ENCODE measurements at places on chromosomes 11 and 22.

- DNase-seq = no peak
Measured at GRCh38 chr11:96267001-96267495, 75.9 kb downstream of the MAML2 start.

DNA sequence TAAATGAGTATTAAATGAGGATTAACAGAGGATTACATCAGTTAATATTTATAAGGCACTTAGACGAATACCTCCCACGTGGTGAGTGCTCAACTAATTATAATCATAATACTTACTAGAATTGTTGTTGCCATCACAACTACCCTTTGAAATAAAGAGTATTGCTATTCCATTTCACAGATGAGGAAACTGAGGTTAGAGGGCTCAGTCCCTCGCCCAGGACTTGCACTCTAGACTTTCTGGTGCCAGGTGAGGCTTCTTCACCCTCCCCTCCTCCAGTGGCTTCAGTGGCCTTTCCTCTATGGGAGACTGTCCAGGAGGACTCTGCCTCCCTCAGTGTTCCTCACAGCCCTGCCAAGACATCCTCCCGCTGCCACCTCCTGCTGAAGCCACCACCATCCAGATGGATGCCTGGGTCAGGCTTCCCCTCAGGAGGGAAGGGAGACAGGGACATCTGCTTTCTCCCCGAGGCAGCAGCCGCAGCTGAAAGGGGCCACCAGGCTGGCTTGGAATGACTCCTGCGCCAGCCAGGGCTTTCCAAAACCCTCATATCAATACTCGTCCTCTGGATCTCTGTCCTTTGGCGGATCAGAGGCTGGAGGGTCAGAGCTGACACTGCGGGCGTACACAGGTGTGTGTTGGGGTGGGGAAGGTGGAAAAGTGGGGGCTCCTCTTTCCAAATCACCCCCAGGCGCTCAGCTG is 580.1 kb downstream of the BUD13 start:
- DNase-seq = peak; percentile 69

GRCh38 chr11:19060629-19061028 is at the start of gene MRGPRX2:
Gene MRGPRX2 (minus strand): TSS chr11:19060717. CDS start chr11:19056402, 4,315 bp downstream.
- no peak for DNase-seq

DNA sequence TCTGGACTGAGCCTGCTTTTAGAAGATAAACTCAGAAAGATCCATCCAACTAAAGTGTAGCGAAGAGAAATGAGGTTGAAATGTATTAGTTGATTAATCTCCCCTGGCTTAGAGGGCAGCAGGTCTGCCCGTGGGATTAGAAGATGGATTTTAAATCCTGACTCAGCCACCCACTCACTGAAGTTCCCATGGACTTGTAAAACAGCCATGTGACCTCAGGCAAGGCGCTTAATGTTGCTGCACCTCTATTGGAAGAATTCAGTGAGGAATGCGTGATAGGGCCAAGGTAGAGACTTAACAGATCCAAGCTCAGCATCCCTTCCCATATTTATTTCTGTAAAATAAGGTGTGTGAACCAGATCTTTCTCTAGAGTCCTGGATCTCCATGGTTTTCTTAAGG is 45.1 kb upstream of the ELF5 start:
- DNase-seq = no peak

DNA sequence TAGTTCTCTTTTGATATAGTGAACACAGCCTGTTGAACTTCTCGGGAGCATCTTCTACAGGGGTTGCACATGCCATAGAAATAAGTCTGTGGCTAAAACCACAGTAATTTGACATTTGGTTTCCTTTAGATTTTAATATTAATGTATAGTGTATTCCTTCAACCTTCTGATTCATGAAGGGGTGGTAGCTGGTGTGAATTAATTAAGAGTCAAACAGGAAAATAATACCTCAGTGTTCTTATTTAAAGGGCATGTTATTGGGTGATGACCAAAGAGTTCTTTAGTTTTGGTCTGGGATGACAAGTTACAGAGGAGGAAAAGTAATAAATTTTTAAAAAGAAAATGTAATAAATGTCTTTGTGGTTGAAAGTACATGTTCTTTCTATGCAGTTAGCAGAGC is 86.8 kb downstream of the PDHX start:
- DNase-seq = no peak

DNA sequence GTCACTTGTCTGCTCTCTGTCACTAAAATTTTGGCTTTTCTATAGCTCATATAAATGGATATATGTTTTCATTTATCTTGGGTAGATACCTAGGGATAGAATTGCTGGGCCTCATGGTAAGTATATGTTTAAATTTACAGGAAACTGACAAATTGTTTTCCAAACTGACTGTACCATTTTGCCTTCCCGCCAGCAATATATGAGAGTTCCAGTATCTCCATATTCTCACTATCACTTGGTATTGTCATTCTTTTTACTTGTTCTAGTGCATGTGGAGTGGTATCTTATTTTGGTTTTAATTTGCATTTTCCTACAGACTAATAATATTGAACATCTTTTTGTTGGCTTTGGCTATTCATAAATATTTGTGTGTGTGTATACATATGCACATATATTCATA is 101.7 kb downstream of the TMEM135 start:
- no peak for DNase-seq

GRCh38 chr11:65444314-65445051 is 21.9 kb downstream of the NEAT1 start:
- peak; percentile 56 for DNase-seq

DNA sequence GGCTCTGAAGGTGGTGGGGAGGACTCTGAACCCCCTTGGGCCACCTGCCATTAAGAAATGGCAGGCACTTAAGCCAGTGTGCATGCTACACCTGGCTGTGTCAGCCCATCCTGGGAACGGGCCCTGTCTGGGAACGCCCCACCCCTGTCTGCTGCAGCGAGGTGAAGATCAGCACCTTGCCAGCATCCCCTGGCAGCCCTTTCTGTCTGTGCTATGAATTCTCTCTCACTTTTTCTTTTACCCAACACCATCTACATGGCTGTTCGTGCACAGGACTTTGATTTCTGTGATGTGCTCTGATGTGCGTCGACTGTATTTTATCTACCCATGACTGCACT is 452.9 kb upstream of the B3GAT1 start:
- DNase-seq = no peak

GRCh38 chr22:46578251-46578823 is 40.9 kb upstream of the CELSR1 start:
- peak; percentile 52 for DNase-seq

DNA sequence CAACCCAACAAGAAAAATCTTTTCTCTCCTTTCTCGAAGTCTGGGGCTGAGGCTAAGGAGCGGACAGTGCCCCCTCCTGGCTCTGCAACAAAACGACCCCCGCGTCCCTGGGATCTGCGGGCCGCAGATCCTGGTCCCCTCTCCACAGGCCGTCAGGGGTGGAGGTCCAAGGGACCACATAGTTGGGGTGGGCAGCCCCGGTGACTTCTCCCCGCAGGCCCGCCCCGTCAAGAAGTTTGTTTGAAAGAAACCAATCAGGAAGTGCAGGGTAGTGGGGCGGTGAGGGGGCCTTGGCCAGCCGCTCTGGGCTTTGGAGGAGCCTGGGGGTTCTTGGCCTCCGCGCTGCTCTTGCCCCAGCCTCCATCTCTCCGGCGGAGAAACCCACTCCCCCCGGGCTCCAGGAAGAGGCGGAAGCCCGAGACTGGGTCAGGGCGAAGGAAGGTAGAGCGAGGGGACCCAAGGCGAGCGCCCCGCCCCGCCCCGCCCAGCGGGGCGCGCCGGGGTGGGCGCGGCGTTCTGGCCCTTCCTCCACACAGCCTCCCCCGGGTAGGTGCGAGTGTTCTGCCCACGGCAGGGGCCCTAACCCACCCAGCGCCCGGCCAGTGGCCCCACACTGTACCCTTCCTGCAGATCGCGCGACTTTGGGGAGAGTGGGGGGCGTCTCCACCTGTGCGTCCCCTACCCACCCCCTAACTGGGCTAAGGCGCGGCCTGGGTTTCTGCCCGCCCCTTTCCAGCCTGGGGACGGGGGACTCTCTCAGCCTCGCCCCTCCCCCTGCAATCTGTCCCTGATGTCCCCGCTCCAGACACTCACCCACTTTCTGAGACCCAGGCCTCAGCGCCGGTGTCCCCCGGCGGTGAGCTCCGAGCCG is 1.3 kb downstream of the TP53I11 start:
- DNase-seq = peak; percentile 89

DNA sequence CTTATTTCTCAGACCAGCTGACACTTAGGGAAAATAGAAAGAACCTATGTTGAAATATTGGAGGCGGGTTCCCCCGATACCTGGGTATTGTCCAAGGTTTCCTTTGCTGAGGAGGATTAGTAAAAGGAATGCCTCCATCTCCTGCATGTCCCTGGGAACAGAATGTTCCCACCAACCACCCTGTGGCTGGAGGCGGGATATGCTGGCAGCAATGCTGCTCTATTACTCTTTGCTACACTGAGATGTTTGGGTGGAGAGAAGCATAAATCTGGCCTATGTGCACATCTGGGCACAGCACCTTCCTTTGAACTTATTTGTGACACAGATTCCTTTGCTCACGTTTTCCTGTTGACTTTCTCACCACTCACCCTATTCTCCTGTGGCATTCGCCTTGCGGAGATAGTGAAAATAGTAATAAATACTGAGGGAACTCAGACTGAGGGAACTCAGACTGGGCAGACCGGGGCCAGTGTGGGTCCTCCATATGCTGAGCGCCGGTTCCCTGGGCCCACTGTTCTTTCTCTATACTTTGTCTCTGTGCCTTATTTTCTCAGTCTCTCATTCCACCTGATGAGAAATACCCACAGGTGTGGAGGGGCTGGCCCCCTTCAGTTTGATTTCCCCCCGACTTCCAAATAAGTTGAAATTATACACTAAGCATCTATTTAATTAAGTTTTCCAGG is 32.1 kb downstream of the IGLL1 start:
- peak; percentile 35 for DNase-seq

- no peak for DNase-seq
Measured at GRCh38 chr22:46464296-46464695, 73.1 kb downstream of the CELSR1 start.

- DNase-seq = peak; percentile 34
Measured at GRCh38 chr22:48248901-48249455, 1486.5 kb downstream of the TBC1D22A start.

DNA sequence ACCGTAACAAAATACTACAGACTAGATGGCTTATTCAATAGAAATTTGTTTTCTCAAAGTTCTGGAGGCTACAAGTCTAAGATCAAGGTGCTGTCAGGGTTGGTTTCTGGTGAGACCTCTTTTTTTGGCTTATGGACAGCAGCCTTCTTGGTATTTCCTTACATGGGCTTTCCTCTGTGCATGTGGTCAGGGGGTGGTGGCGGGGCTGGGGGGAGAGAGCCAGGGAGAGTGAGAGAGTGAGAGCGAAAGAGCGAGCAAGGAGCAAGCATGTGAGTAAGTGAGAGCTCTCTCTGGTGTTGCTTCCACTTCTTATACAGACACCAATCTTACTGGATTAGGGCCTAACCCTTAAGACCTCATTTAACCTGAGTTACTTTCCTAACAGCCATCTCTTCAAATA is 181.5 kb downstream of the TMEM135 start:
- DNase-seq = peak; percentile 53

GRCh38 chr11:7898666-7899283 is 32.3 kb downstream of the OR10A6 start:
- DNase-seq = no peak

DNA sequence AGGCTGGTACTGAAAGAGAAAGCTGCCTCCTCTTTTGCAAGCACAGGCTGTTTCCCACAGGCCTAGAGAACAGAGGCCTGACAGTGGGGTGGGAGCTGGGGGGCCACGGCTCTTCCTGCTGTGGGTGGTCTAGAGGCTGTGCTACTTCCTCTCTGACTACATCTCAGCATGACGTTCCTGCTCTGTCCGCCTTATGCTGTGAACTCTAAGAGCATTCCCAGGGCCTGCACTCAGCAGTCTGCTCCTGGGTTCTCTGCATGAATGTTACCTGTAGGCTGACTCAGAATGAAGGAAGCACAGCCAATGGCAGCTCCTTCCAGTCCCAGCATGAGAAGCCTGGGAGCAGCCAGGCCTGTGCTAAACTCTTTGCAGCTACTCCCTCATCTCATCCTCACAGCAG is 534.3 kb downstream of the NTM start:
- DNase-seq = peak; percentile 91

GRCh38 chr11:122024278-122024677 is 91.7 kb downstream of the BLID start:
- no peak for DNase-seq

GRCh38 chr11:16969010-16969999 is 44.9 kb downstream of the PLEKHA7 start:
- no peak for DNase-seq

GRCh38 chr22:38955926-38956325 is 1.5 kb upstream of the APOBEC3A start:
- no peak for DNase-seq

GRCh38 chr11:112227471-112227870 is 1.2 kb downstream of the PTS start:
- no peak for DNase-seq

DNA sequence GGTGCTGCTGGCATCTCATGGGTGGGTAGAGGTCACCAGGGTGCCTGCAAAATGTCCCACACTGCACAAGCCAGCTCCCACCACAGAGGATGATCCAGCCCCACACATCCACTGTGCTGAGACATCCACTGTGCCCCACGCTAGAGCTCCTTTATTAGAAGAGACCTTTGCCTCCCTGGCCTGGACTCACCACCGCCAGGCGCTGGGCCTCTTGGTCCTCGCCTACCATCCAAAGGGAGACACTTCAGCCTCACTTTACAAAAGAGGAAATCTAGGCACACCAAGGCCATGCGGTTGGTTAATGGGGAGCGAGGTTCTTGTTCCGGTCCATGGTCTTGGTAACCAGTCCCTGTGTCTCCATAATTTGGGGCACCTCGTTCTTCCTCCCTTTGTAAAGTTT is 3.4 kb upstream of the ANO1 start:
- peak; percentile 37 for DNase-seq

- no peak for DNase-seq
Measured at GRCh38 chr22:35335936-35336781, 36.5 kb downstream of the TOM1 start.

GRCh38 chr11:46894506-46894905 is 23.8 kb downstream of the LRP4 start:
- DNase-seq = no peak

DNA sequence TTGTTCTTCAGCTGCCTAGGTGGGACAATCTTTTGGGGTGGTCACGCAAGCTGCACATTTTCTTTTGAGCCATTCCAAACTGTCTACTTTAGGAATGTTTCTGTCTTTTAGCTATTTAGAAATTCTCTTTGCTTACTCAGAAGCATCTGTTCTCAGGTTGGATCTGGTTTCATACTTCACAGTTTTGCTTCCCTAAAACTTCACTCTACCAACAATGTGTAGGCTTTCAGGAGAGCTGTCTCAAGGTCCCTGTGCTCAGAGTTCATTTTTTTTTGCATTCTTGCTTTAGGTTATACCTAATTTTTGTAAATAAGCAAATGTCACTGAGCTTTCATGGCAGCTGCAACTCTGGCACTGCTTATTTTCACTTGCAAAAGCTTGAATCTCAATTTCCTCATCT is 36.7 kb downstream of the CCDC90B start:
- DNase-seq = no peak

- DNase-seq = peak; percentile 70
Measured at GRCh38 chr11:13668957-13669521, 571 bp downstream of the FAR1 start.

GRCh38 chr11:61715867-61716266 is 35.7 kb downstream of the DAGLA start:
- DNase-seq = no peak

All from endodermal cell (in vitro differentiated cells).